ENCODE measurements at places on chromosomes 3 and 15. TPM values are rescaled to one million over a fixed set of nuclear protein-coding genes. Genes with fewer than 3 reads are reported as not detected.

The LMAN1L gene
- not detected for polyA plus RNA-seq

The ARL14 gene
- polyA plus RNA-seq: not detected

The GPR171 gene
- not detected for polyA plus RNA-seq

The OSTN gene
- not detected for polyA plus RNA-seq

The DET1 gene
- polyA plus RNA-seq: 1.3 TPM

The CLDN18 gene
- 0.28 TPM for polyA plus RNA-seq
